M059J (cell line): ENCODE measurements at places on chromosomes 5 and 9. TPM values are rescaled to one million over a fixed set of nuclear protein-coding genes. Genes with fewer than 3 reads are reported as not detected.

DNA sequence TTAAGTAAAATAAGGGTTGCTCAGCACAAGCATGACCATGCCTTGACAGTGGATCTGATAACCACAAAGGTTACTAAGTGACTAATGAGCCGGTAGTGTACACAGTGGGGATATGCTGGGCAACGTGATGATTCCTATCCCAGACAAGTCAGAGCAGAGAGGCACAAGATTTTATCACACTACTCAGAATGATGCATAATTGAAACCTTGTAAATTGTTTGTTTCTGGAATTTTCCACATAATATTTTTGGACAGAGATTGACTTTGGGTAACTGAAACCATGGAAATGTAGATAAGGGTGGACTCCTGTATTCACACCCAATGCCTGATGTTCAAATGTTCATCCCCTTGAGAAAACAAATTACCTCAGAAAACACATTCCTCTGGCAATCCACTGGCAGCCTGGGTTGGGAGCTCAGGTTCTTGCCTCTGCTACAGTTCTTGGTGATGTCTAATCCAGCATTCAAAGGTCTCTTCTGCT, 16.2 kb upstream of the ERAP1 start:
- peak; percentile 98 for DNase-seq

- DNase-seq: no peak
These were observed 201.7 kb downstream of the NNT start for GRCh38 chr5:43804723-43805122.

GRCh38 chr5:72840041-72840440, 23.6 kb downstream of the TNPO1 start:
- no peak for DNase-seq

- DNase-seq: no peak
These were observed 4.9 kb upstream of the LRRC14B start for GRCh38 chr5:186091-187041.

Gene CDC25C
- 20.5 and 28.4 TPM in 2 replicates for total RNA-seq

Gene CDH9
- total RNA-seq: not detected in 2 replicates

GRCh38 chr5:173662581-173663351, 46.3 kb upstream of the BOD1 start:
- no peak for DNase-seq
